ENCODE measurements at places on chromosomes 3 and 15. TPM values are rescaled to one million over a fixed set of nuclear protein-coding genes. Genes with fewer than 3 reads are reported as not detected.

- no peak for DNase-seq
These were observed 53.9 kb upstream of the FRMD4B start for GRCh38 chr3:69439643-69440270.

DNA sequence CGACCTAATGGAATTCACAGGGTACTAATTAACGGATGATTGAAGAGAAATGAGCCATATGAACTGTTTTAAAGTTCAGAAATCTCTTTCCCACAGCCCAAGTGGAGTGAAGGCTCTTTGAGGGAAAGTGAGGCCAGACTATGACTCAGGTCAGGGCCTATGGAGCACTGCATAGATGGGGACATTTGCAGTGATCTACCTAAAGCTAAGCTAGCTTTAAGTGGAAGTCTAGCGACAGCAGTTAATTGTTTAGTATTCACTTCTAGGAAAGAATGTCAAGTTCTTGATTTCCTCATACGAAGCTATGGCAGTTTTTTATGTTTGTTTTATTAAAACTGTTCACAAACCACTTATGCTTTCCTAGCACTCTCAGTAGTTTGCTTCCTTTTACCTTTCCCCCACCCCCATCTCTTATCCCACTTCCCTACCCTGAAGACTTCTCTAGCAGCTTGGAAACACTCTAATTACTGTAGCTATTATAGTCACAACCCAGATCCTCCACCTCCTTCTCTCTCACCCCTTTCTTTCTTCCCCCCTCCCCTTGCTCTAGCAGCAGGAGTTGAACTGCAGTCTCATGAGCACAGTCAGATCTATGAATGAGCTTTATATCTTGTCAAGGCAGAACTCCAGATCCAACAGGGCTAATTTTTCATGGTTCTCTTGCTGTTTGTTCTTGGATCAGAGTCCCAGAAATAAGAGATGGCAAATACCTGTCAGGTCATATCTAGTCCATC is 6.2 kb downstream of the ZNF609 start:
- DNase-seq = no peak

GRCh38 chr3:184176377-184177330 is 2.0 kb downstream of the AP2M1 start:
- peak; percentile 94 for DNase-seq

GRCh38 chr15:74642348-74642733 is 26.7 kb downstream of the CLK3 start:
- no peak for DNase-seq

- no peak for DNase-seq
These were observed 359.6 kb downstream of the SHQ1 start for GRCh38 chr3:72488738-72489035.

- DNase-seq = no peak
These were observed 775.8 kb downstream of the ZPLD1 start for GRCh38 chr3:103210583-103210982.

DNA sequence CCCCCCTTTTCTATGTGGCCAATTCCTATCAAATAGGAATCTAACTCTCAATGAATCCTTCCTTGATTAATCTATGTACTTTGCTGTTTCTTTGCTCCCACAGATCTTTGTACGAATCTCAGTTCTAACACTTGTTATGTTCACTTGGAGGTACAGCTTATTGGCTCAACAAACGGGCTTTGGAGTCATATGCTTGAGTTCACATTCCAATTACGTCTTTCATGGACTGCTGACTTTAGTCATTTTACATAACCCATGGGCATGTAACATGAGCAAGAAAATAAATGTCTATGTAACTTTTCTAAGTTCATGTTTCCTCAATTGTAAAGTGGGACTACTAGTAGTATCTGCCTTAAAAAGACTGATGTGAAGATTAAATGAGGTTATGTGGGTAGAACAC is 123.2 kb upstream of the TBC1D5 start:
- DNase-seq = no peak

- DNase-seq = no peak
These were observed 7.9 kb downstream of the RPSA start for GRCh38 chr3:39414421-39414907.

DNA sequence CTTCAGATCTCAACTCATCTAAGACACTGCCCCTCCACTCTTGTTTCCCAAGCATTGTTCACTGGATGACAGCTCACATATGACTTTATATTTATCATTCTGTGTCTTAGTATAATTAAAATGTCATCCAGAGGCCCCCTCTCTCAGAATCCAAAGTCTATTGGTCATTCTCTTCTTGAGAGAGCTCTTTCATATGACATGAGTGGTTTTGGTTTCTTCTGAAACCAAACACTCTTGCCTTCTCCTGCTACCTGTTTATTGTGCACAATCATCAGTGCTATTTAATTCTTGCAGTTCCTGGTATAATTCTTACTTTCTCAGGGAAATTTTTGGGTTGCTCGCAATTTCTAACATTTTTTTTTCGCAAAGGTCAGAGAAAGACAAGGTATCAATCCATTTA is 249.5 kb downstream of the IL5RA start:
- DNase-seq = no peak

- peak; percentile 95 for DNase-seq
These were observed at the start of gene PTPRG for GRCh38 chr3:61561374-61562041. Gene PTPRG (plus strand): TSS chr3:61561571. CDS start chr3:61562288, 717 bp downstream.

DNA sequence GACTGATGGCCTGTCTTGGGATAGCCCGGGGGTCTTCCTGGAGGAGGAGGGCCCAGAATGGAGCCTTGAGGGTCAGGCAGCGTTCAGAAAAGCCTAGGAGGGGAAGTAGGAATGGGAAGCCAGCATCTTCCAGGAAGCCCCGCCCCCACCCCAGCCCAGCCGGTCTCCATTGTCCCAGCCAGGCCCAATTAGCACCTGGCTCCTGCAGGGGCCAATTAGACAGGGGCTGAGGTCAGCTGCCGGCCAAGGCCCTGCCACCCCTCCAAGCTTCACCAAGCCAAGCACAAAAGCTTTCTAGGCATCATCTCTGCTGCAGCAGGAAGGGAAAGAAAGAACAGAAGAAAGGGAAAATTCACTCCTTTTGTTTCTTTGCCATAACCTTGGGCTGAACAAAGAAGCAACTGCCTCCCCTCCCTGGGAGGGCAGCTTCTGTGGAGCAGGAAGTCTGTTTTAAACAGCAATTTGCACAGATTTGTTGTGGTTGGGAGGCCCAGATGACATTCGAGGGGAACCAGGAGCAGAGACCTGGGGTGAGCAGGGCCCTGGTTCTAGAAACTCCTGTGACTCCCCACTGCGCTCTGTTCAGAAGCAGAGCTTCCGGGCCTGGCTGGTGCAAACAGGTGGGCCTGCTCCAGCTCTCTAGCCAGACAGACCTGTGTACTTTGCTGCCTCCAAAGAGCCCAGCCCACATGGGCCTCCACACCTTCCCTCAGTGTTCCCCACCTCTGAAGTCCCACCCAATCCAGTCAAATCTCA is 47.7 kb downstream of the CYP11A1 start:
- DNase-seq = no peak

DNA sequence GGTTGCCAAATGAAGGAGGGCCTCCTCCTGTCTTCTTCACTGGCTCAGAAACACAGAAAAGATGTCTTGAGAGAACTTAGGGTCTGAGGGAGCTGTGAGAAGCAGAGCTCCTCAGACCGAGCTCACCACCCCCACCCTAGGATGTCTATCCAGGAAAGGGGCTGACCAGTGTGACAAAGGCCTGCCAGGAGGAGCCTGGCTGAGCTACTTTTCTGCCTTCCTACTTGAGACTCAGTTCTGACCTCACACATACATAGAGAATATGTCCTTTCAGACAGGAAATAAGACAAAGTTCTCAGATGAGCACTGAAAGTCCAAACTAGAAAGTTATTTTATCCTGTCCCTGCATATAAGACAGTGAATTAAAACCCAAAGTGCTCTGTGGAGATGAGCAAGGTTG is 54.5 kb downstream of the KIF9 start:
- no peak for DNase-seq

GRCh38 chr3:4394567-4394966 is 72.5 kb downstream of the SUMF1 start:
- no peak for DNase-seq

- no peak for DNase-seq
These were observed 136.4 kb downstream of the ZIC4 start for GRCh38 chr3:147269907-147270306.

- no peak for DNase-seq
These were observed 24.6 kb downstream of the AQR start for GRCh38 chr15:34944936-34945335.

DNA sequence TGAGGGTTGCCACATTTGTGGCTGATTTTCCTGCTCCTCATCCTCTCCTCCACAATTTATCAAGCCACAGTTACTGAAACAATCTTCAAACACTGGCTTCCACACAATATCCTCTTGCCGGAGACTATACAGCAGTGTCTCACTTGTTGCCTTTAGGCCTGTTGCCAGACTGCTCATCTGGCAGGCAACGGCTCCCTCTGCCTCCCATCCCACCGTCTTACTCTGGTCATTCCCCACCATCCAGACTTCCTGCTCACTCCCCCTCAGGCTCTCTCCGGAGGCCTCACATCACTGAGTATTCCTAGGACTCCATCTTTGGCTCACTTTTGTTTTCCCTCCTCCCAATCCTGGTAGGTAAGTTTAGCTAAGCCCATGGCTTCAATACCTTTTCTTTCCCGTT is 301.9 kb downstream of the IL20RB start:
- DNase-seq = no peak

DNA sequence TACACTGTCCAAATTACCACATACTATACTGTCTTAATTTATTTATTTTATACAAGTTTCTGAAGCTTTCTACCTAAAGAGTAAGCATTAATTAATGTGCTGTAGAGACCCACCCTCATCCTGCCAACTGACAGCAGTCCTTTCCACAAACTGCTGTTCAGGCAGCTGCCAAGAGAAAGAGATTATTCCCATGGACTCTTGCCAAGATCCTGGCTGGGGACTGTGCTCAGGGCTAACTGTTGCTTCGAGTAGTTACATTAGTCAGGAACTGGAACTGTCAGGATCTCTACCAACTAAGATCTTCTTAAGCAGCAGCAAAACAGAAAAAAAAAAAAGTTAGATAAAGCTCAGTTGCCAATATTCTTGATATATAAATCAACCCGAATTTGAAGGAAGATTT is 398.8 kb downstream of the MECOM start:
- no peak for DNase-seq

- DNase-seq = no peak
These were observed 81.6 kb downstream of the HERC1 start for GRCh38 chr15:63752075-63752684.

DNA sequence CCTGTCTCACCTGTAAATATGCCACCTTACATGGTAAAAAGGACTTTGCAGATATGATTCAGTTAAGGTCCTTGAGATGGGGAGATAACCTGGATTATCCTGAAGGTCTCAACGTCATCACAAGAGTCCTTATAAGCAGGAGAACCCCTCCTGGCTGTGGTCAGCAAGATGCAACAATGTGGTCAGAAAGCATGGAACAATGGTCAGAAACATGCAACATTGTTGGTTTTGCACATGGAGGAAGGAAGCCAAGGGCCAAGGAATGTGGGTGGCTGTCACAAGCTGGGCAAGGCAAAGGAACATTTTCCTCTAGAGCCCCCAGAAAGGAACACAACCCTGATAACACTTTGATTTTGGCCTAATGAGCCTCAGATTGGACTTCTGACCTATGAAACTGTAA is 9.4 kb upstream of the SUMF1 start:
- no peak for DNase-seq

DNA sequence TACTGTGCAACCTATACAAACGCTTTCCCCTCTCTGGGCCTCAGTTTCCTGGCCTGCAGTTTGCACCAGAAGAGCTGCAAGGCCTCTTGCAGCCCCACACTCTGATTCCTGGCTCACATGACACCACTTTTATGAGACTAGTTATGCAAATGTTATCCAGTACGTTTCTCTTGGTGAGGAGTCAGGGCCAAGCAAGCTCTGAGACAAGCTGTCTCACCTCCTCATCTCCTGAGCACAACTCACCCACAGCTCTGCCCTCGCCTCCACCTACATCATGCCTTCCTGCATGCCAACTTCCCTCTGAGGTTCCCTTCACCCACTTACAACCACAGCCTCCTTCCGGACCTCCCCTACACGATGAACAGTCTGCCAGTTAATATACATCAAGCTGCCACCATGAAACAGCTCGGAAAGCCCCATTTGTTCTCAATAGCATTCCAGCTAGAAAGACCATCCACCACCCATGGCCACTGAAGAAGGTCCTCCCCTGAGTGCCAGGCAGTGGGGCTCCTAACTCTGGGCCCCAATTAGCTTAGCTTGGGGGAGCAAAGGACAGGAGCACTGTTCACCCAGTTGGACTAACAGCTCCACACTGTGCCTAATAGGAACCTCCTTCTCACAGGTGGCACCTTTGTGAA is 25.0 kb downstream of the CRYGS start:
- DNase-seq = no peak

- no peak for DNase-seq
These were observed 364.5 kb downstream of the LPP start for GRCh38 chr3:188518416-188518815.

GRCh38 chr3:105930733-105931132 is 61.9 kb upstream of the CBLB start:
- no peak for DNase-seq

DNA sequence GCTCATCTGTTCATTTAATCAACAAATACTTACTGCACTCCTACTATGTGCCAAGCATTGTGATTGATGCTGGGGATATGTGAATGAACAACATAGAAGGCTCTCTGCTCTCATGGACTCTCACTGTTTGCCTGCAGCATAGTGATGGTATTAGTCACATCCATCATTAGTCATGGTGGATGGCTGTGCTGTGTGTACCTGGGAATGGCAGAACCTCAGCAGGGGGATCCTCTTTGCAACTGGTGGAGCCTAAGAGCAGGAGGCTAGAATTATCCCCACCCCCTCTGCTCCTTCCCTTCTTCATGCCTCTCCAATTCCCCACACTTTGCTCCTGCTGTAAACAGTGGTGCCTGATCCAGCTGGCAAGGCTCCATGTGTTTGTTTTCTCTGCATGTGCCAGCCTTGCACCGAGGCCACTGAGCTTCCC is 20.5 kb downstream of the BOC start:
- no peak for DNase-seq

DNA sequence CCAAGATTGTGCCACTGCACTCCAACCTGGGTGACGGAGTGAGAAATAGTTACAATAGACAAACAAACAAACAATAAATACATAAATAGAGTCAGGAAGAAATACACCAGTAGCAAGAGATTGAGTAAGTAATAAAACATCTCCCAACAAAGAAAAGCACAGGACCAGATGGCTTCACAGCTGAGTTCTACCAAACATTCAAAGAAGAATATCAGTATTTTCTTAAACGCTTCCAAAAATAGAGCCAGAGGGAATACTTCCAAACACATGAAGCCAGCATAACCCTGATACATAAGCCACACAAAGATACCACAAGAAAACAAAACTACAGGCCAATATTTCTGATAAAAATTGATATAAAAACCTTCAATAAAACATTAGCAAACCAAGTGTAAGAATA is 30.7 kb upstream of the IGSF10 start:
- DNase-seq = no peak

Gene PLA2G4D
- not detected for total RNA-seq

Gene FRMD5
- not detected for total RNA-seq

Gene SPATA12
- total RNA-seq = not detected

Gene RBSN
- 28.6 TPM for total RNA-seq

Gene VIPR1
- total RNA-seq = 9.2 TPM

Gene RBMS3
- total RNA-seq = 66.8 TPM

Gene RNF7
- total RNA-seq = 84.3 TPM

Gene EXD1
- total RNA-seq = not detected

Gene HYAL1
- 0.60 TPM for total RNA-seq

Gene SKOR1
- 0.42 TPM for total RNA-seq

Gene SCAANT1
- total RNA-seq = not detected

Gene QARS1
- 252 TPM for total RNA-seq

Gene ITIH4
- total RNA-seq = 7.2 TPM

Gene TERC
- 1.5 TPM for total RNA-seq
